Occipital lobe (tissue), 3 donors: ENCODE measurements at places on chromosomes 6 and 20. TPM values are rescaled to one million over a fixed set of nuclear protein-coding genes. Genes with fewer than 3 reads are reported as not detected.
A peak's percentile ranks its signal among the peaks of the same experiment; 100 is the strongest.

GRCh38 chr6:45500924-45501816 lies 123.4 kb upstream of the SUPT3H start:
- no peak for DNase-seq

DNA sequence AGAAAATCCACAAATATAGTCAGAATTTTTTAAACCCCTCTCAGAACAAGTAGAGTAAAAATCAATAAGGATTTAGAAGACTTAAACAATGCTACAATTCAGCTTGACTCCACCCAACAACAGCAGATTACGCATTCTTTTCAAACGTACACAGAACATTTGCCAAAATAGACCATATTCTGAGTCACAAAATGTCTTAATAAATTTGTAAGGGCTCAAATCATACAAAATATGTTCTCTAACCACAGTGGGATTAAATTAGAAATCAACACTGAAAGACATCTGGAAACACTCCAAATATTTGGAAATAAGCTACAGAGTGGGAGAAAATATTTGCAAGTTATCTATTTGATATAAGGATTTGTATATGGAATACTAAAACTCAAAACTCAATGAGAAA lies 164.2 kb upstream of the AKAP12 start:
- DNase-seq, result no peak

- peak; percentile 39 for DNase-seq
Measured at GRCh38 chr6:13767121-13767808, 47.1 kb downstream of the MCUR1 start.

GRCh38 chr6:54299542-54300269 lies 8.5 kb upstream of the TINAG start:
- no peak for DNase-seq

GRCh38 chr20:62466072-62466760 lies 9.6 kb downstream of the GATA5 start:
- DNase-seq, result no peak

DNA sequence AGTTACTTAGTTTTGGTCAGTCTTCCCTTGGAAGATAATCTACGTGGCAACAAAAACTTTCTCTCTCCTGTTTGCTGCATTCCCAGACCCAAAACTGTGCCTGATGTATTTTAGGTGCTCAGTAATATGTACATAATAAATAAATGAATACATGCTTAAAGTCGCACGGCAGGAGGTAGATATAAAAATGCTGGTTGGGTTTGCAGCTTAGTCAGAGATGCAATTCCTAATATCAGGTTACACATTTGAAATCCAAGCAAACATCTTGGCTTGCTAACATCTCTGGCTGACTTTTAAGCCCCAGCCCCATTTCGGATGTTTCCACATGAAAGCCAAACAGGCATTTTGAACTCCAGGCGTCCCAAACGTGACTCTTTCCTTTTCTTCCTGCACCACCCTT lies 91.0 kb downstream of the KCNQ5 start:
- DNase-seq, result no peak

DNA sequence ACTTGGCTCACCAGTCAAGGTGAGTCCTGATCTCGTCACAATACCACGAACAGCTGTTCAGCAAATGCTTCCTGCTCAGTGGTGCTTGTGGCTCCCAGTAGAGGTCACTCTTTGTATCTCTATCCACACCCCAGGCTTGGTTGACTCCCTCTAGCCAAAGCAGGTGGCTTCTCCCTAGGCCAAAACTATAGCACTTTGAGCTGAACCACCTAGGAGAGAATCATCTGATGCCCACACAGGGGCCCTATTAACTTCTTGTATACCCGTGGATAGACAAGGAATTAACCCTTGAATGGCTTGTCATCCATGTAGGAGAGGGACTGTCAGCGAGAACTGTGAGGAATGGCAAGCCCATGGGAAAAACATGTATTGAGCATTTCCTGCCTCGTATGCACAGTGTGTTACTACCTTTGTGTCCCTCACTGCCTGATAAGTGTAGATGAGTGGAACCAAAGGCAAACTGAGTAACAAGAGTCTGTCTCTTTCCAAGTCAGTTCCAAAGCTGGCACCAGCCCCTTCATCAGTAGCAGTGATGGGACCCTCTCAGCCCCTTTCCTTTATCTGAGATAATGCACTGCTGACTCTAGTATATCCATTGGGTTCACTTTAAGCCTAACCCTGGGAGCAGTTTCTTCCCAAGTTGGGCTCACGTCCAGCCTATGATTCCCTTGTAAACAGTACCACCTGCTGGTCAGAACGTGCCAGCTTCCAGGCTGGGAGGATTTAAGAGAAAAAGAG lies 42.5 kb downstream of the EIF2S2 start:
- peak; percentile 73 for DNase-seq

Gene THBS2
- 15.8 TPM for total RNA-seq

Gene BACH2
- 65.4 TPM for total RNA-seq
